ENCODE measurements at places on chromosomes 13 and 19.

- peak; percentile 77 for DNase-seq
These were observed 113.7 kb downstream of the RFC3 start for GRCh38 chr13:33931397-33932311.

DNA sequence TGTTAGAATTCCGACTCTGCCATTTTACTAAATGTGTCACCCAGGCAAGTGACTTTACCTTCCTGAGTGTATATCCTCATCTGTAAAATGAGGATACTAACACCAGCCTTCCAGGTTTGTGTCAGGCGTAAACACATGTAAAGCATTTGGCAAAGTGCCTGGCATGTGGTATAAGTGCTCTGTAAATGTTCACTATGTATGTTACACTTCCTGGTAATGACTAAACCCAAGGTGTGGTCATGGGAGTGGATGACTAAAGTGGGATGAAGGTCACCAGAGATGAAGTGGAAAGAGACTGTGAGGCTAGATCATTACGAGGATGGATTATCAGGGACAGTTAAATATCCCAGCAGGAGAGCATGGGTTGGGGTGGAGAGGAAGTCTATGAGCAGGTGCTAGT is 25.6 kb downstream of the DEDD2 start:
- DNase-seq = peak; percentile 31

GRCh38 chr13:33235564-33235963 is 50.0 kb downstream of the STARD13 start:
- DNase-seq = no peak

DNA sequence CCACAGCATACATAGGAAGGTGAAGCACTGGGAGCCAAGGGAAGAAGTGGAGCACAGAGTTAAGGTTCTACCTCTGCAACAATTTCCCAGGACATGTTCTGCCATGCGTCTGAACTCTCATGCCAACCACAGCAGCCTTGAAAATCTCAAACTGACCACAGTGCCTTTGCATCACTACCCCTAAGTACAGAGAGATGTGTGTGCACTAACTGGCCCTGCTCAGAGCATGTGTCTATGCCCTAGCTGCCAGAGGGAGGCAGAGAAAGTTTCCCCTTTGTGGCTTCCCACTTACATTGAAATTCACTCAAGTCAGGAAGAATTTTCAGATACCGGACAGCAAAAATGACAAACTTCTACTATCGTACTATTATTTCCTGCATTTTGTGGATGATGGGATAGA is 26.8 kb upstream of the WDFY2 start:
- DNase-seq = no peak

GRCh38 chr13:74040200-74040599 is 94.0 kb downstream of the KLF12 start:
- DNase-seq = peak; percentile 36

DNA sequence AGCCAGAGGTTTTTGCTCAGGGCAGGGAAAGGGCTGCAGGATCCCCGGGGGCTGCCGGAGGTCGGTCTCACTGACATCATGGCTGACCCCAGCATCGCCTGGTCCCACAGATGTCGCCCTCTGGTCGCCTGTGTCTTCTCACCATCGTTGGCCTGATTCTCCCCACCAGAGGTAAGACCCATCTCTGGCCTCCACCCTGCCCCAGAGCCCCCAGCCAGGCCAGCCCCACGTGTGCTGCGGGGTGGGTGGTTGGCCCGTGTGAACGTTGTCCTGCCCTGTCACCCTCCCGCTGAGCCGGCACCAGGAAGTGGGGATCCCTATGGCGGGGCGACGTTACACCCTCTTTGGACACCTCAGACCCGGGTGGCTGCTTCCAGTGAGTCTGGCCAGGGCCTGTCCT is 906 bp downstream of the FXYD5 start:
- DNase-seq = no peak

DNA sequence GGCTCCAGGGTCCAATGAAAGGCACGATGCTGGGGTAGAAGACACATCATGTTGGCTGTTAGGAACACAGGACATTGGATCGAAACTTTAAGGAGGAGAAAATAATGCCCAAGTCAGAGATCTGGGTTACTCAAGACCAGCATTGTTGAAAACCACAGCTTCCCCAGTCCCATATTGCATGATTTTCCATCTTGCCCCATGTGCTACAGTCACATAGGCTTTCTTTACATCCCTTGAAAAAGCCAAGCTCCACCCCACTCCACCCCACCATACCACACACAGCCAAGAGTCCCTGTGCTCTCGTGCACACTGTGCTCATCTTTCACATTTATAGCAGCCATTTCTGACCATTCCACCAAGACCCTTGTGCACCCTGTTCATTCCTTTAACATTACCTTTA is 636.2 kb downstream of the DIAPH3 start:
- no peak for DNase-seq

GRCh38 chr19:3146677-3147100 is 10.9 kb downstream of the GNA15 start:
- no peak for DNase-seq

DNA sequence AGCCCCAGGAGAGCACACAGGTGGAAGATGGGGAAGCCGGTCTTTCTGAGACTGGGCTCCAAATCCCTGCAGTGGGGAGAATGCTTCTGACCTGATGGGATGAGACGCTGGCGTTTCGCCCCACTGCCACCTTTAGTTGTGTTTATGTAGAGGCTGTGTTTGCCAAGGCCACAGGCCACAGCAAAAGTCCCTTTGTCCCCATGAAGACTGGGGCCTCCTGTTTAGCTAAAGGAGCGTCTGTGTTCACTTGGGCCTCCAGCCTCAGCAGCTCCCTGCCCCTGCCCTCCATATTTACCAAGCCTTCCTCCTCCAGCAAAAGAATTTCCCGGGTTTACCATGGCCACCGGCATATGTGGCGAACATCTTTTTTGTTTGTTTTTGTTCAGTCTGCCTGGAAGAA is 10.4 kb upstream of the KLK14 start:
- no peak for DNase-seq

- DNase-seq = peak; percentile 23
These were observed 53.8 kb downstream of the ESD start for GRCh38 chr13:46743191-46743590.

- peak; percentile 83 for DNase-seq
These were observed 11.6 kb downstream of the PARP4 start for GRCh38 chr13:24500977-24501376.

DNA sequence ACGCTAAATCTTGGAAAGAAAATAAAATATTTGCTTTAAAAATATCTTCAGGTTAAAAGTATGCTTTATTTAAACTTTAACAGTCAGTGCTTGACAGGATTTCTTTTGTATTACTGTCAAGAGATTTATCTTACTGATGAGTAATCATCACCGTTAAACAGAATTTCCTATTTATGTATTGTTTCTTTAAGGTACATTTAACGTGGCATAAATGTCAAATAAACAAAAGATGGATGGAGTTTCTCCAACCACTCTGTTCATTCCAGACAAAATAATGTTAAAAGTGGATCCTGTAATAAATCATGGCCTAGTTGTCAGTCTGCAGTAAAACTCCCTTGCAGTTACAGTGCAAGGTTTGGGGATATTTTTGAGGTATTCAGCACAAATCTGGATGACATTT is 298.3 kb downstream of the DIAPH3 start:
- DNase-seq = peak; percentile 17

GRCh38 chr13:37766502-37766901 is 103.1 kb downstream of the TRPC4 start:
- DNase-seq = no peak

- no peak for DNase-seq
These were observed 4.6 kb upstream of the UBL3 start for GRCh38 chr13:29855009-29855408.

DNA sequence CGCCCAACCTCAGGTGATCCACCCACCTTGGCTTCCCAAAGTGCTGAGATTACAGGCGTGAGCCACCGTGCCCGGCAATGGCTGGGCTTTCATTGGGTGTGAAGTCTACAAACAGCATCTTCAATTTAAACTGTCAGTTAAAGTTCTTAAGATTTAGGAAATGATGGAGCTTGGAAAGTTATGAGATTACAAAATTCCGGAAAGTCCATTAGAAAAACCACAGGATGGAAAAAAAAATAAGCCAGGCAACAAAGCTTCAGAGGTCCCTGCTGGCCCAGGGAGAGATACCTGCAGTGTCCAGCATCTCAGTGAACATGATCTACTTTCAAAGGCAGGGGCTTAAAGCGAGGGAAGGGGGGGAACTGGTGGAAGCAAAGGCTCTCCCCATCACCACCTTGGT is 4.6 kb upstream of the ZNF587B start:
- DNase-seq = peak; percentile 23

DNA sequence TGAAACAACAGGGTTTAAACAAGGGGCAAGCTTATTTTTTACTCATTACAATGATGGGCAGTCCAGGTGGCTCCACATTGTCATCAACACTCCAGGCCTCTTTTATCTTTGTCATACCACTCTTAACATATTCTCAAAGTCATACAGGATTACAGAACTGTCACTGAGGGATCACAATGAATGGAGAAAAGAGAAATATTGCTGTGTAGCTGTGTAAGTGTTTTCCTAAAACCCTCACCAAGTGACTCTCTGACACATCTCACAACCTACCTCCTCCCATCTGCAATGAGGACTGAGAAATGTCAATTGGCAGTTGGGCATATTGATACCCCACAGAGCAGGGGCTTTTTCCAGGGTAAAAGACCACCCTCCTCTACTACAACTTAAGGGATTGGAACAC is 562.1 kb downstream of the TBC1D4 start:
- no peak for DNase-seq

DNA sequence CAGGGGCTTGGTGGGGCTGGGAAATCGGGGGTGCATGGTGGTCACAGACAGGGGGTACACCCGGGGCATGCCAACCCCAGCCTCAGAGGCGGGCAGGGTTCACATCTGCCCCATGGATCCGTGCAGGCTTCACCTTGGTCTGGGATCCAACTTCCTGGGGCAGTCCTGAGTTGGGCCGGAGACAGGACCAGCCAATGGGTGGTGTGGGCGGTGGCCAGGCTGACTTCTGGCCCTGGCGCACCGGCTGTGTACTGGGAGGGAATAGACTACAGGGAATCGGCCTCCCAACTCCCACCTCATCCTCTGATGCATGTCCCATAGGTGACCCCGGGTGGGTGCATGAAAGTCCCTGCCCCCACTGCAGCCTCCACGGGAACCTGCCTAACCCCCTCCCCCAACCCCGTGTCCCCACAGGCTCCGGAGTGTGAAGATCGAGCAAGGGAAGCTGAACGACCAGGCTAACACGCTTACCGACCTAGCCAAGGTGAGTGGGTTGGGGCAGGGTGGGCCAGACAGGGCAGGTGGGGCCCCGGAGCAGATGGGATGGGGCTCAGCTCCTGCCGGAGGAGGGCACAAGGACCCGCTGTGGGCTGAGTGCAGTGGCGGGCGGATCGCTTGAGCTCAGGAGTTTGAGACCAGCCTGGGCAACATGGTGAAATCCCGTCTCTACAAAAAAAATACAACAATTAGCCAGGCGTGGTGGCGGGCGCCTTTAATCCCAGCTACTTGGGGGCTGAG is 14.7 kb upstream of the ARRDC2 start:
- DNase-seq = no peak

- no peak for DNase-seq
These were observed 541 bp upstream of the RSPH6A start for GRCh38 chr19:45815481-45816216.

DNA sequence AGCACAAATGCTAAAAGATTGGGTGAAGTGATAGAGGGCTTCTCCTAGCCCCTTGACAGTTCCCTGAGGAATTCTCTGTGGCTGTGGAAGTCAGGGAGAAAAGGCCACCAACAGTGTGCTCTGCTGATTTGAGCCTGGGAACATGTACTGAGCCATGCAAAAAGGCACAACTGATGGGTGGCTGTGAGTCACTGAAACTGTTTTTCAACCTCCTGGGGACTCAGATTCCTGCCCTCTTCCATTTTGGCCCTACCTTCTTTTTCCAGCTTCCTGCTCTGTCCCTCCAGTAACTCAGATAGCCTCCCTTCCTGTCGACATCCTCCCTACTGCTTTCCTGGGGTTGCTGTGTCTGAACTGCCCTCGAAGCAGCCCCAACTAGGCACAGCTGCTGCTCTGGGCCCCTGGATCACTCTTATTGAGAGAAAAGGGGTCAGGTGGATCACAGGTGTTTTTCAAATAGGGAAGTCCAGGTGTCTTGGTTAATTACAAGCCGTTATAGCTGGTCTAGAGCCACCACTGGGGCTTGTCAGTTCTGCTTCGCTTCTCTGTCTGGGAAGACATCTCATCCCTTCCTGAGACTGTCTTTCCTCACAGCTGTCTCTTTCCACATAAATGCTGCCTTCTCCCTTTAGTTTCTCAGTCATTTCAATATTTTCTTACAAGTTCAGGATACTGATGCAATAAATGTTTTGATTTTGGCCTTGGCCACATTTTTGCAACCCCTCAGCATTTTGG is 13.7 kb downstream of the FAM124A start:
- DNase-seq = no peak

GRCh38 chr19:43913383-43913782 is 21.7 kb downstream of the ZNF45 start:
- DNase-seq = no peak

DNA sequence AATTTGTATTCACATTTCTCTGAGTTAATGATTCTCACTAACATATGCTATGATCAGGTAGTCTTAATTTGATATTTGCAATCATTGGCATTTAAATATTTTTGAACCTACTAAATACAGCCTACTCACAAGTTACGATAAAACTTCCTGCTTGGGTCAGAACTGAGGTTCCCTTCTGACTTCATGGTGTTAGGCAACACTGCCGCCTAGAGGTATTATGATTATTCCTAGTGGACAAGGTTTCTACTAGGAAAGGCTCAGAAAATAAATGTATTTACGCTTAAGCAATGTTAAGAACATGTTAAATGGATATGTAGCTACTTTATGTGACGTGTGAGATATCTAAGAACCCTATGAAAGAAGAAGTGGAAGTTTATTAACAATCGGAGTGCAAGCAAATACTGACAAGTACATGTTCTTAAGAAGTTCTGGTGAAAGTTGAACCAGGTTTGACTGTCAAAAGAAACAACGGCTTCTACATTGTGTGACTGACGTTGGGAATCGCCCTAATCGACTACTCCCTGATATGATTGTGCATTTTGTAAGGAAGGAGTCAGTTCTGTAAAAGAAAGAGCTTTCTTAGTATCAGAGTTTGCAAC is 1395.8 kb downstream of the SLITRK5 start:
- DNase-seq = peak; percentile 45

DNA sequence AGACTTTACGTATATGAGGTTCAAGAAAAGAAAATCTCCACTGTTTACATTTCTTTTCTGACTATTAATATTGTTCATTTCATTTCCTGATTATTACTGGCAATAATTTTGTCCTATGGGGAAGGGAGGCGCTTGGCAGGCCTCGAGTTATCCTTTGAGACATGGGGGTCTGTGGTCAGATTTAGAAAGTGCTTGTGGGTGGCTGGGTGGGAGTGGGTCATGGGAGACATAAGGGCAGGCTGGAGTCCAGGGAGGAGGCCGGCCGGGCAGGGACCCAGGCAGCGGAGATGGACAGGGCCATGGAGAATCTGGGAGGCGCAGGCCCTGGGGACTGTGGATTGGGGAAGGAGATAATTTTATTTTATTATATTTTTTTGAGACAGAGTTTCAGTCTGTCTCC is 40.1 kb downstream of the LTBP4 start:
- DNase-seq = no peak

- no peak for DNase-seq
These were observed 10.0 kb downstream of the VASP start for GRCh38 chr19:45517238-45517637.

GRCh38 chr13:27549406-27549981 is 70.8 kb downstream of the LNX2 start:
- DNase-seq = peak; percentile 24

- no peak for DNase-seq
These were observed 127.4 kb downstream of the DCT start for GRCh38 chr13:94352057-94352456.
